GM13977 (cell line): ENCODE measurements at places on chromosomes 2 and 18.

DNA sequence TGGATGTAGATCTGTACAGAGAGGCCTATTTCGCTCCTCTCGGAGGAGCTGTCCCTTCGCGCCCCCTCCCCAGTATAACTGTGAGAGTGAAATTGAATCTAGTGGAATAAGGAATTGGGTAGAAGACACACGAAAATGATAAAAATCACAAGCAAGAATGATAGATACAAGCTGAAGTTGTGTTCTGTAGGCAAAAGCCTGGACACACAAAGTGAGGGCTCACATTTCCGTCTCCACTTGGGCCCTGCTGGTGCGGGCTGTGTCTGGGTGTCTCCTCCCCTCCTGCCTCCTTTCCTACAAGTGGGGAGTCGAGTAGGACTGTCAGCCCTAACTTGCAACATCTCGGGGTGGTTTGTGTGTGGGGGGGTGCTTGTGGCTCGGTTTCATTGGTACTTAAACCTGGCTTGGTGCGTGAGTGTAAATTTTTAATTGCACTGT is 457 bp upstream of the SP9 start:
- peak; percentile 31 for DNase-seq

- no peak for DNase-seq
These were observed 11.6 kb downstream of the TRAPPC8 start for GRCh38 chr18:31931163-31931885.

DNA sequence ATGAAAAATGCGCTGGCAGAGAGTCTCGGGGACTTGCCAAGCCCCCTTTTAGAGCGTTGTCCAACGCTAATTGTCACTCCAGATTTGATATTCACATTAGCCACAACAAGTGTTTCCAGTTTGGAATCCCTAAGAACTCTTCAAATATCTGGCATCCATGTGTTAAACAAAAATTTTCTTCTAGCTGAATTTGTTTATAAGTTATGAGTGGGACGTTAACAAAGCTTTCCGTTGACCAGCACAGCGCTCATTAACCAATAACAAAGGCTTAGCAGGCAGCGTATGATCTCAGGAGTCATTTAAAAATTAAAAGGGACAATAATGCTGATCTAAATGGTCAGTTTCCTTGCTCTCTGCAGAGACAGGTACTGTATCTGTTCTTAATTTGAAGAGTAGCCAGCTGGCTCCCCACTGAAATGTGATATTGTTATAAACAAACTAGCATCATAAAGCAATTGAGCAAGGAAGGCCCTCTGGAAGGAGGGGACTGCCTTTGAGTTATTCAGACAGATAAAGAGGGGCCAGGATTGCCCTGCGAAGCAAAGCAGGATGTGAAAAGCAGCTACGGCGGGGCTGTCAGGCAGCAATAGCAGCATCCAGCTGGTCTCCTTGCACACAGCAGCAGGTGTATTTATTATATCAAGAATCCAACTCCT is 337.2 kb upstream of the SALL3 start:
- DNase-seq, result no peak

DNA sequence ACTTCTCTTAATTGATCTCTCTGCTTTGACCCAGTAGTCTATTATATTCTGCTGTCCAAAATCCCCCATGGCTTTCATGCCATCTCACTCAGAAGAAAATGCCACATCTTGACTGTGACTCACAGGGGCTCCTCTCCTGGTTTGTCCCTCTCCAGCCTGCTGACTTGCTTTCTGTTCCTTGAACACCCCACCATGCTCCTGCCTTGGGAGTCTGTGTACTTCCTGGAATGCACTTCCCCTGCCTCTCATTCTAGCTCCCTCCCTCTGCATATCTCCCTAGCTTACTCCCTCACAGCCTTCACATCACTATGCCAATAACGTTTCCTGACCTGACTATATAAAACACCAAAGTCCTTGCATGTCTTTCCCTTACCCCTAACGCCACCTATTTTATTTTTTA is 167.2 kb downstream of the TRIB2 start:
- DNase-seq, result no peak
